ENCODE measurements at places on chromosomes 7 and 10.
A peak's percentile ranks its signal among the peaks of the same experiment; 100 is the strongest.

- DNase-seq, result peak; percentile 6
These were observed 341.5 kb upstream of the AOAH start for GRCh38 chr7:37065779-37066271.

DNA sequence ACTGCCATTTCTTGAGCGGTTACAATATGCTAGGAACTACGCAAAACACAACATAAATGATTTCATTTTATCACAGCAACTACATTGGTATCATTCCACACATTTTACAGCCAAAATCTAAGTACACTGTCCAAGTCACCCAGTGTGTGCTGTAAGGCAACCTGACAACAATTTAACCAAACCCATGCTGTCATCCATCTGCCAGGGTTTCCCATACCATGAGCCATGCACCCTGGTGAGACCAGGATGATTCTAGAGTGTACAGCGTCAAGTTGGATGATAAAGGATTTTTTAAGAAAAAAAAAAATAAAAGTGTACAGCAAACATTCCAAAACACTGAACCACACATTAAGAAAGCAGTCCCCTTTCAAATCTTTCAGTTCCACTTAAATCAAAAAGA lies 52.9 kb downstream of the PIK3AP1 start:
- DNase-seq, result no peak

GRCh38 chr10:34018129-34018528 lies 683.7 kb upstream of the NRP1 start:
- no peak for DNase-seq

DNA sequence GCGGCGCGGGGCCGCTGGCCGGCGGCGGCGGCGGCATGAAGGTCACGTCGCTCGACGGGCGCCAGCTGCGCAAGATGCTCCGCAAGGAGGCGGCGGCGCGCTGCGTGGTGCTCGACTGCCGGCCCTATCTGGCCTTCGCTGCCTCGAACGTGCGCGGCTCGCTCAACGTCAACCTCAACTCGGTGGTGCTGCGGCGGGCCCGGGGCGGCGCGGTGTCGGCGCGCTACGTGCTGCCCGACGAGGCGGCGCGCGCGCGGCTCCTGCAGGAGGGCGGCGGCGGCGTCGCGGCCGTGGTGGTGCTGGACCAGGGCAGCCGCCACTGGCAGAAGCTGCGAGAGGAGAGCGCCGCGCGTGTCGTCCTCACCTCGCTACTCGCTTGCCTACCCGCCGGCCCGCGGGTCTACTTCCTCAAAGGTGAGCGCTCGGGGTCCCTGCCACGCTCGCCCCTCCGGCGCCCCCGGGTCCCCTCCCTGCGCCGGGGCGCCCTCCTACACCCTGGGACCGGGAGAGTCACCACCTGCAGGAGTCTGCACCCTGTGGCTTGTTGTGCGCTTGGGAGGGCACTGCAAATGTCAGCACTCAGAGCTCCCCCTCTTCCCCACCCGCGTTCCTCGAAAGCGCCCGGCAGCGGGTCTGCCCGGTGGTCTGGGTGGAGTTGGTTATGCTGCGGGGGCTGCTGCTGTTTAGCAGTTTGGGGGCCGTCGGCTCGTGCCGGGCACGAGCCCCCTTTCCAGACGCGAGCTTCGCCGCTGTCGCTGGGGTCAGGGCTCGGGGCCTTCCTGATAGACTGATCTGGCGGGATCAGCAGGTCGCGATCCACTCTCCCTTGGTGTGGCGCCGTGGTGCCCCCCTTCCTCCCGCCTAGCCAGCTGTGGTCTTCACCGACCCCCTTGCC lies 627 bp downstream of the DUSP5 start:
- DNase-seq, result peak; percentile 71

- no peak for DNase-seq
These were observed 370.0 kb upstream of the AUTS2 start for GRCh38 chr7:69228212-69228811.

GRCh38 chr10:110344622-110345021 lies 39.9 kb upstream of the SMNDC1 start:
- no peak for DNase-seq

DNA sequence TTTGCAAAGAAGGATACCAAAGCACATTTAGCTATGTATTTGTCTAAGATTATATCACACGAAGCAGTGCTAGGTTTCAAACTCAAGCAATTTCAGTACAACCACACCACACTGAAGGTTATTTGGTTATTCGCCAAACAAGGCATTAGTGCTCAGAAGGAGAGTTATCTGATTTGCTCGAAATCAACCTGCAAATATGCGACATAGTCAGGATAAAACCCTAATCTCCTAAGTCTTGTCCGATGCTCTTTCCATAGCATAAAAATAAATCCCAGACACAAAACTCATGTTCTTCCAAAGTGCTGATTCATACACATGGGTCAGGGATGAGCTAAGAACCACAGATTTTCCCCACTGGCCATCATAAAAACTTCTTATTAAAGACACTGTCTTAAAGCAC lies 1288.0 kb upstream of the SORCS1 start:
- no peak for DNase-seq

- no peak for DNase-seq
These were observed 263.8 kb downstream of the PTPRN2 start for GRCh38 chr7:158323741-158324396.

DNA sequence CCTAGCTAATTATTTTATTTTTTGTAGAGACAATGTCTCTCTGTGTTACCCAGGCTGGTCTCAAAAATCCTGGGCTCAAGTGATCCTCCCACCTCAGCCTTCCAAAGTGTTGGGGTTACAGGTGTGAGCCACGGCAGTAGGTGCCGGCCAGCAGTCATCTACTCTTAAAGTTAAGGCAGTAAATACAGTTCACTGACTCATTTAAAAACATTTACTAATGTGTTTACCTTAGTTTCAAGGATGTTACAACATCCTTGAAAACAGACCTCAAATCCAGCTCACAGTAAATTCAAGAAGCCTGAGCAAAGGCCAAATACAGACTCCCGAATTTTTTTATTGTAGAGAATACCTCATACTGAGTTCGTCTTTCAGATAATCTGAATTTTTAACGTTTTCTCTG lies 29.6 kb upstream of the ABCB4 start:
- no peak for DNase-seq

DNA sequence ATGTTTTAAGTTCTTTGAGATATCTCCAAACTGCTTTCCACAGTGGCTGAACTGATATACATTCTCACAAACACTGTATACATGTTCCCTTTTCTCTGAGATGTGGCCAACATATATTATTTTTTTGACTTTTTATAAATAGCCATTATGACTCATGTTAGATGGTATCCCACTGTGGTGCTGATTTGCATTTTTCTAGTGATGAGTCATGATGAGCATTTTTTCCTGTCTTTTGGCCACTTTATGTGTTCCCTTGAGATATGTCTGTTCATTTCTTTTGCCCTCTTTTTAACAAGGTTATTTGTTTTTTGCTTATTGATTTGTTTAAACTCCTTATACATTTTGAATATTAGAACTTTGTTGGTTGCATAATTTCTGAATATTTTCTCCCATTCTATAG lies 1055.1 kb downstream of the NXPH1 start:
- no peak for DNase-seq

GRCh38 chr7:155531681-155532080 lies 14.7 kb downstream of the CNPY1 start:
- DNase-seq, result no peak

DNA sequence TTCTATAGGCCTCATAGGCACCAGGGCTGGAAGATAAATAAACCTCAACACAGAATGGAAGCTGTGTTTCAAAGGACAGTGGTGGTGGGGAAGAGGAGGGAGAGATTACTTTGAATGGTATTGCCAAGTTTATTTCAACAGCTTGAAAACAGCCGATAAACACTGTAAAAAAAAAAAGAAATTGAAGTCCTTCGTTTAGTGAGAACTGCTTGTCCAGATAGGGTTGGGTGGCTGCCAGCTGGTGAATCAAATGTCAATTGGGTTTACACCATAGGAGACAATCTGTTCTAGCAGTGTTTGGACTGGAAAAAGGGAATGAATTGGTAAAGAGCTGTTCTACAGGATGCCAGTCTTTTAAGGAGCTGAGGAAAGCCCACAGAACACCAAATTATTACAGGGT lies 254.8 kb downstream of the PHF14 start:
- DNase-seq, result no peak

DNA sequence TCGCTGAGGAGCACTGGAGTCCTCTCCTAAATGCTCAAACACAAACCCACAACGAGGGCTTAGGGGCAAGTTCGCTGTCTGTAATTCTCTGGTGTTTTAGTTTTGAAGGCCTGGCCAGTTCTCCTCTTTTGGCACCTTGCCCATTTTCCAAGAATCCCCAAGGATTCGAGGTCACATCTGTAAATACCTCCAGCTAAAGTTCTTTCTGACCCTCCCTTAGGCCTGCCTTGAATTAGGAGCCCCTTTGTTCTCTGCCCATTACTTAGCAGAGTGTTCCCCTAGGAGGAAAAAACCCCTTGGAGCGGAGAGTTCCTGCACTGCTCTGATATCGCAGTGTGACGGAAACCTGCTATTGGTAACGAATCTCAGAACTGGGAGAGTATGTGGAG lies 743 bp upstream of the PYROXD2 start:
- no peak for DNase-seq

- no peak for DNase-seq
These were observed 25.6 kb downstream of the YKT6 start for GRCh38 chr7:44226396-44226753.

- no peak for DNase-seq
These were observed 22.2 kb upstream of the TPST1 start for GRCh38 chr7:66182920-66183319.

DNA sequence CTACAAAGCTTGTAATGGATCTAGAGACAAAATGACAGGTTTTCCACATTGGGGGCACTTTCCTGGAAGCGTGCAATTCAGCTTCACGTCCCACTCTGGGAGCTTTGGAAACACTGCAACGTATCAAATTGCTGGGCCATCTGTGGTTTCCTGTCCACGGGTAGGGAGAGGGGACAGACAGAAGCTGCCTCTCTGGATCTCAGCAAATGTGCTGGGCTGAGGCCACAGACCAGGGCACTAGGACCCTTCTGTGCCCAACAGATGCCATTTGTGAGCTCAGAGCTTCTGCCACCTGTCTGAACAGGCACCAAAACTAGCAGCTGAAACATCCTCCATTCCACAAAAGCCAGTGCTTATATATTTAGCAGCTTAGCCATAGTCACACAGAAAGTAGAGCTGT lies 40.9 kb upstream of the FRMD4A start:
- no peak for DNase-seq

DNA sequence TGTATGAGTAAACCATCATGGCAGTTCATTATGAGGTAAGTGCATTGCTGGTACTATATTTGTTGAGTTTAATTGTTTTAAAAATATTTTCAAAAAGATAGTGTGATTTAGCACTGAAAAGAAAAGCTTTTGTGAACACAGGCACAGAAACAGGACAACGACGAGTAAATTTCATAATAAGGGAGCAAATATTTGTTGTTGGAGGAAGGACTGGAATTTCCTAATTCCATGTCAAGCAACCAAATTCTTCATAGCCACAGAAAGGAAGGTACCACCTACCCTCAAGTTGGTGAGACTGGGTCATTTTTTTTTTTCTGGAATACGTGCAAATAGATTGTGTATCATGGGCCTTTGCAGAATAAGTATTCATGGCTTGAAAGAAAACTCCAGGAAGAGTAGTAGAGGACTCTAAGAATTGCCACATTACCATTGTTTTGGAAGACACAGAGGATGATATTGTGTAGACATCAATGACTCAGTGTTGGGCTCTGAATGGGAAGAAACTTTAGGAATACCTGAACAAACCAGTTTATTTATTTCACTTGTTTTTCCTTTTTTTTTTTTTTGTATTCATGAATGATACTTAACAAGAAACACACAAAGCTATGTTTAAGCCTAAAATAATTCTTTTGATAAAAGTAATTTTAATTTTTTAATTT lies 7.8 kb downstream of the UBE2D4 start:
- no peak for DNase-seq

DNA sequence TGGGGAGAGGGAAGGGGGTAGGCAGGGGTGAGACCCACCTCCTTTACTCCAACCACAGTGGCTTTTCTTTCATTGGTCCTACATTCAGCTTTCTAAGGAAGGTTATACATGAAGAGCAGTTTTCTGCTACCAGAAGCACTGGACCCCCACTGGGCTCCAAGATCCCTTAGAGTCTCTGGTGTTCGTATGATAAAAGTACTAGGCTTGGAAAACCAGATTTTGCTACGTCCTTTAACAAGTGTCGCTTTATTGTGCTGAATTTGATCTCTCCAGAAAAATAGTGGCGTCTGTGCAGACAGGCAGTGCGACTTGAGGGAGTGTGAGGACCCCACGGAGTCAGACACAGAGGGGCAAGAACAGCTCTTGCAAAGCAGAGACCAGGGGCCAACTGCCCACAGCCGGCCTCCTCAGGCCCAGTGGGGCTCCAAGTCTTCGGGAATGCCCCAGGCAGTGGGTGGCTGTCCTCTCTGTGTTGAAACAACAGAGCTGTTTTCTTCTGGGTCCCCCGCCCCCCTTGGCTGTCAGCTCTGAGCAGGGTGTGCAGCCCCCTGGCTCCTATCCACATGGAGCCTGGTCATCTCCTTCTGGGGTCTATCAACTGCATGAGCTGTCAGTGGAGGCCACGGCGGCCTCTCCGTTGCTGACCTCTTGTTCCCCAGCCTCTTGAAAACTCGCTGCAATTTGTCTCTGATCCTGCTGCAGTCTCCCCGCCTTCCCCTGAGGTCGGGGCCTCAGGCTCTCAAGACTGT lies 333.2 kb downstream of the RPS24 start:
- DNase-seq, result no peak

Data from activated naive CD8-positive, alpha-beta T cell treated with anti-CD3 and anti-CD28 coated beads for 36 hours (primary cell).